ENCODE measurements at places on chromosomes 1 and 21. TPM values are rescaled to one million over a fixed set of nuclear protein-coding genes. Genes with fewer than 3 reads are reported as not detected.

DNA sequence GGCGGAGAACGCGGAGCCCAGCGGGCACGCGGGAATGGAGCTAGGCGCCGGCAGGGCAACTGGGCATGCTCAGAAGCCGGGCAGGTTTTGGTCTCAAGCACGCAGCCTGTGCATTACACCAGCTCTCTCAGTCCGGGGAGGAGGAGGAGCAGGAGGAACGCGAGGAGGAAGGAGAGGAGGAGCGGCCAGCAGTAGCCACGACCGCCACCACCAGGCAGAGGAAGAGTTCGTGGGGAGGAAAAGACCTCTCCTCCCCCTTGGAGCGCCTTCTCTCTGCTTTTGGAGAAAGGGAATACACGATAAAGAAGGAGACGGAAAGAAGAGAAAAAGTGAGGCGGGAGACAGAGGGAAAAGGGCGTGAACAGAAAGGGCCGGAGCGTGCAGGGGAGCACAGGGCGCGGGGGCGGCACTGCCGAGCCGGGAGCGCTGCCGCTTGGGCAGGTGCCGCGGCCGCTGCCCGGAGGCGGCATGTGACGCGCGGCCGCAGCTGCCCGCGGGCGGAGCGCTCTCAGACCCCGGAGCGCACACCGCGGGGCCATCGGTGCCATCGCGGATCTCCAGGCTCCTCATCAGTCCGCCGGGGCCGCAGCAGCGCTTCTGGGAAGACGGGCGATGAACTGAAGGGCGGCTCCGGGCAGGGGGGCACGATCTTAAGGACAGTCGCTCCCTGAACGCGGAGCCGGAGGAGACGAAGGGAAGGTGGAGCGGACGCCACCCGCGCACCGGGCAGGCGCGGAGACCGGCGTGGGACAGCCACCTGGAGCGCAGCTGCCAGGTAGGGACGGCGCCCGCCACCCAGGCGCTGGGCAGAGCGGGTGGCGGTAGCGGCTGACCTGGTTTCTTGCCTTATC lies at the start of gene CHRM3:
Gene CHRM3 (plus strand): TSS at position 116 of the 851 bp plus-strand sequence. CDS start 520,884 bp downstream, outside the sequence.
- DNase-seq, result peak; percentile 44

DNA sequence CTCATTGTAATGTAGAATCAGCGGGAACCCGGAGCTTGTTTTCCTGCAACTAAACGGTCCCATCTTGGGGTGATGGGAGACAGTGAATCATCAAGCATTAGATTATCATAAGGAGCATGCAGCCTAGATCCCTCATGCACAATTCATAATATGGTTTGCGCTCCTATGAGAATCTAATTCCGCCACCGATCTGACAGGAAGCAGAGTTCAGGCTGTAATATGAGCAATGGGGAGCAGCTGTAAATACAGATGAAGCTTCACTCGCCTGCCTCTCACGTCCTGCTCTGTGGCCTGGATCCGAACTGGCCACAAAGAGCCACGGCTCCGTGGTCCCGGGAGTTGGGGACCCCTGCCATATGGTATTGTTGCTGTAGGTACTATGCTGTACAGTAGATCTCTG lies 1.6 kb downstream of the IFI44 start:
- DNase-seq, result no peak

GRCh38 chr1:107953556-107953955 lies 11.4 kb downstream of the VAV3 start:
- DNase-seq, result no peak

DNA sequence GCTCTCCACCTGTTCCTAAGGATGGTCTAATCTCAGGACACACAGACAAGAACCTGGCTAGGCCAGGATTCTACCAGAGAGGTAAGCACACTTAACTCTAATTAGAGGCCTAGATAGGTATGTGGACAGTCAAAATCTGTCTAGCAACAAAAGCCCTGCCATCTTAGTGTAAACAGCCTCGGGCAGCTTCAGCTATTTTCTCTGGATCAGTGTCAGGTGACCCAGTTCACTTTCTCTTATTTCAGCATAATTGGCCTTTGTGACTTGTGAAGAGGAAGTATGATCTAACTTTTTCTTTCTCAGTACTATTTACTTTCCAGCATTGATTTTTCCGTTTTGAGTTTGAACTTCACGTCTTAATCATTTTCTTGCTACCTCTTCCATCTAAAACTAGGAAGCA lies 217.7 kb downstream of the CRB1 start:
- DNase-seq, result no peak

DNA sequence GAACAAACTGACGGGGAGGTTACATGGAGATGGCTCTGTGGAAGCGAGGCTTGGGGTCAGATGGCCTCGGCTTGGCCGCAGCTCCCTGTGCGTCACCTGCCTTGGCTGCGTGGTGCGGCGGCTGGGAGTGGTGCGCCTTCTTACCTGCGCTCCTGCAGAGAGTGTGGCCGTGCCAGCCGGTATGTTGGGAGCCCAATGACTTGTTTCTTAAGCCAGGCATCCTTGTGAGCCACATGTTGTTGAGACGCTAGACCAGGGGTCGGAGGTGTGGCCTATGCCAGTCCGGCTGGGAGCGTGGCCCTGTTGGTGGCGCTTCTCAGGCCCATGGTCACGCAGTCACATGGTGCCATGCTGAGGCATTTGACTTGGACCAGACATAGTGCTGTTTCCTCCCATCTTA lies 10.5 kb downstream of the SLX9 start:
- DNase-seq, result no peak

Gene RBP7
- total RNA-seq, result not detected

GRCh38 chr1:244113532-244114320 lies 62.6 kb downstream of the ZBTB18 start:
- DNase-seq, result no peak

Gene CD247
- 1.2 TPM for total RNA-seq

- DNase-seq, result no peak
These were observed 25.6 kb downstream of the GON4L start for GRCh38 chr1:155831279-155831976.

Gene GPR3
- 0.41 TPM for total RNA-seq

Gene FCRL1
- total RNA-seq, result not detected

- no peak for DNase-seq
These were observed 14.3 kb upstream of the WDTC1 start for GRCh38 chr1:27220096-27220495.

- DNase-seq, result peak; percentile 44
These were observed 13.5 kb downstream of the TRAF3IP3 start for GRCh38 chr1:209769171-209769904.

DNA sequence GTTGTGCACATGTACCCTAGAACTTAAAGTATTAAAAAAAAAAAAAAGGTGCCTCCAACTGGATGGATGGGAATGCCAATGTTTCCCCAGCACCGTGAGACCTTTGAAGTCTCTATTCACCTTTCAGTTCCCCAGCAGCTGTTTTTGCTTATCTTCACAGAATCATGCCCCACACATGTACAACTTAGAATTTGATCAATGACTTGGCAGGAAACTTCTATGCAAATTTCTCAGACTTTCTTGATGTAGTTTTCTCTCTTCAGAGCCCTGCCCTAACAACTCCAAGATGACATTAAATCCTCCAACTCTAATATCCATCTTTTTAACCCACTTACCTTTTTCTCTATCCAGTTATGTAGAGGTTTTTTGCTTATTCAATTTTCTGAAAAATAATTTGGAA lies 144.3 kb downstream of the PLPPR5 start:
- no peak for DNase-seq

Gene BMP8B
- 0.41 TPM for total RNA-seq

Gene STUM
- total RNA-seq, result 26.1 TPM

Measured in frontal cortex (tissue), 4 donors.